ENCODE measurements at places on chromosomes 1 and 21.

DNA sequence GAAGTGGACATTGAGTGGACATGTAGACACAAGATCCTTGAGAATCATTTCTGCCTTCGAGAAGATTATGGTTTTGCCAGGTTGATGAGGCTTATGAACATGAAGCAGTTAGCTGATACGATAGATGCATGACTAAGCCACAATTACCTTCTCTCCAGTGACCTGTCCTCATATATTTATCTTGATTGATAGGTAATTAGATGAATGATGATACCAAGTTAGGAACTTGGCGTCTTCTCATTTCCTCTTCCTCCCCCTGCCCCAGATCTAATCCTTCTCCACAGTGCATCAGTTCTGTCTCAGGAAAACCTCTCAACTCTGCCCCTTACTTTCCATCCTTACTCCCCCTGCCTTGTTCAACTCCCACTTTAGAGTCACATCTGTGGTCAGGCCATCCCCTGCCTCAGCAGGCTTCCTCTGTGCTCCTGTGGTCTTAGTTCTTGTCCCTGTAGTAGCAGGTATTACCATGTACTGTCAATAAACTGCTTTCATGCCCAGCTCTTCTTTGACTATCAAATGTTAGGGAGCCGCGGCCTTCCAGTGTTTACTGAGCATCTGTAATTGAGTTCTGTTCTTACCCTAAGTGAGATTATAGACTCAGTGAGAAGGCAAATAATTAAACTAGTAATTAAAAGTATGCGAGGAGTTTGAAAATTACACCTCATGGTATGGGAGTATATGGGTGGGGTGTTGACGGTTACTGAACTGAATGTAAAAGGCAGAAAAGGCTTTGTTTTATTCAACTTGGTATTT is 5.1 kb downstream of the ST6GALNAC3 start:
- DNase-seq: no peak

GRCh38 chr1:109089242-109090015 is 1.1 kb upstream of the TMEM167B start:
- DNase-seq: peak; percentile 61

- DNase-seq: no peak
Measured at GRCh38 chr1:30685796-30686165, 37.6 kb downstream of the MATN1 start.

DNA sequence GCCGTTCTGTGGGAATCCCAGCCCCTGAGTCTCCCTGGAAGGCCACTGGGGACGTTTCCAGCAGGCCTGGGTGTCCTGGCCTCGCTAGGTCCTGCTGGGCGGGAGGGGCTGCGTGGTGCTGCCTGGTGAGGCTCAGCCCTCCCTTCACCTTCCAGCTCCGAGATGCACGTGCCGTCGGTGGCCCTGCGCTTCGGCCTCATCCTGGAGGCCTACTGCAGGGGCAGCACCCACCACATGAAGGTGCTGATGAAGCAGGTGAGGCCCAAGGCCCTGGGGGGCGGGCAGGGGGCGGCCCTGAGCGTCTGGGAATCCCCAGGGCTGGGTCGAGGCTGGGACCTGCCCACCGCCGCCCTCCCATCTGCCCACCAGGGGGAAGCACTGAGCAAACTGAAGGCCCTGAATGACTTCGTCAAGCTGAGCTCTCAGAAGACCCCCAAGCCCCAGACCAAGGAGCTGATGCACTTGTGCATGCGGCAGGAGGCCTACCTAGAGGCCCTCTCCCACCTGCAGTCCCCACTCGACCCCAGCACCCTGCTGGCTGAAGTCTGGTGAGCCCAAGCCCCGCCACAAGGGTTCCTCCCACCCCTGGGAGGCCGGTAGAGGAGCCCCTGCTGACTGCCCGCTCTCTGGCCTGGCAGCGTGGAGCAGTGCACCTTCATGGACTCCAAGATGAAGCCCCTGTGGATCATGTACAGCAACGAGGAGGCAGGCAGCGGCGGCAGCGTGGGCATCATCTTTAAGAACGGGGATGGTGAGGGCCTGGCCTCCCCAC is 70.3 kb downstream of the PIK3CD start:
- peak; percentile 61 for DNase-seq

DNA sequence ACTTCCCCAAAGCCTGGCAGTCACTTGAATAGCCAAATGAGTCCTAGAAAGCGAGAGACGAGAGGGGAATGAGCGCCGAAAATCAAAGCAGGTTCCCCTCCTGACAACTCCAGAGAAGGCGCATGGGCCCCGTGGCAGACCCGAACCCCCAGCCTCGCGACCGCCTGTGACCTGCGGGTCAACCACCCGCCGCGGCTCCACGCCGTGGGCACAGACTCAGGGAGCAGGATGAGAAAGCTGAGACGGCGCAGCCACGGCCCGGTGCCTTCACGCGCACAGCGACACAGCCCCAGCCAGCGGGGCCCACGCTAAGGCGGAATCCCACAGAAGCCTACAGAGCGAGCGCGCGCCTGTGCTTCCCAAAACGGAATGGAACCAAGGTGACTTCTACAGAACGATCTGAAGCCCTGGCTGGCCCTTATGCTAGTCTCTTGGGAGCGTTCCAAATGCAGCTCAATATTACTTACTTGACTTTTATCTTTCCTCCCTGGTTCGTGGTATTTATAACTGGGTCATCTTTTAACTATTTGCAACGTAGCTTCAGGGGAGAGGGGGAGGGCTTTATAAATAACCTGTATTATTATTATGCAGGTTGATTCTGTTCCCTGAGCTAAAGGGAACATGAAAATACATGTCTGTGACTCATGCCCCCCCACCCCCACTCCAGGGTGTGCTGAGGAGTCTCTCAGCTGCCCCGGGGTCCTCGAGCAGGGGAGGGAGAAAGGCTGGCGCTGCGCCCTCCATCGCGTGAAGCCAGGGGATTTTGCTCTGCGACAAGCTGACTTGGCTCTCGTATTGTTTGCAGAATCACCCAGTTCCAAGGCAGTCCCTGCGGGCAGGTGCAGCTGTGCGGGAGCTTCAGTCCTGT is 1.7 kb downstream of the TSPEAR start:
- no peak for DNase-seq

DNA sequence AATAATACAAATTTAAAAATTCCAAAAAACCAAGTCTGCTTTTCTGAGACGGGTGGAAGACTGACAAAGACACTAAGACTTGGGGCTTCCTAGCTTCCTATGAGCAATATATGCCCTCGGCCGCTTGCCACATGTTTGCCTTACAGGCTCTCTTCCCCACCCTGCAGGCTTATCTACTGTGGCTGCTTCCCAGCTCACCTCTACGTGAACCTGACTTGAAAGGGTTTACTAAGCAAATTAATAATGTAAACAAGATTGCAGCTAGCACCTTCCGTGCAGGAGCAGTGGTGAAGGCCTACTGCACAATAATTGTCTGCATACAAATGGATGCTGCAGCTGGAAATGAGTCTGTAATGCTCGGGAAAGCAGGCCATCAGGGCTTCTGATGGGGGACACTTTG is 152.9 kb upstream of the DAB1 start:
- DNase-seq: no peak

- no peak for DNase-seq
Measured at GRCh38 chr1:24325587-24326449, 6.7 kb downstream of the GRHL3 start.

GRCh38 chr1:177948336-177948972 is 21.4 kb downstream of the SEC16B start:
- DNase-seq: peak; percentile 44

DNA sequence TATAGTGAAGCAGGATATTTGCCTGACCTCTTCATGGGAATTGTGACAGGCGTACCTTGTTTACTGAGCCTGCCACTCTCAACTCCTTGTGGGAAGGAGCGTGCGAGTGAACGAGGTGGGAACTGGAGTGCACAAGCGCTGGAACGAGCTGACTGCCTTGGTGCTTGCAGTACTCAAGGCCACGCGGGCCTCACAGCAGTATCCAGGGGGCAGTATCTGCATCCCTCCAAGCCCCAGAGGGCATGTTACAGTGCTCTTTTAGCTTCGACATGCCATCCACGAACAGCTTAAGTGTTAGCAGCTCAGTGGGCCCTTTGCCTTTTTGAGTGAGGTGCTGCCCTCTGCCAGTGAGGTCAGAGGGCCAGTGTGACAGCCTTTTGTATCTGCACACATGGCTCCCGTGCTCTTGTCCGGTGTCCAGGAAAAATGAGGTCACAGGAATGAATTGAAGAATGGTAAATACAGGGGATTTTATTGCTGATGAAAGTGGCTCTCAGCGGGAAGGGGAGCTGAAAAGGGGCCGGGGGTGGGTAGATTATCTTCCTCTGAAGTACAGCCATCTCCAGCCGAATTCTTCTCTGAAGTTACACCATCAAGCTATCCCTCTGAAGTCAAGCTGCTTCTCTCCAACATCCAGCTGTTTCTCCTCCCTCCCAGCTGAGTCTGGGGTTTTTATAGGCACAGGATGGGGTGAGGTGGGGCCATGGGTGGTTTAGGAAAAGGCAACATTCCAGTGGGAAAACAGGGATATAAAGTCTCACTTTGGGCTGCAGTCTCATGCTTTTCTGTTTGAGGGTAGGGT is 69.3 kb downstream of the EPB41 start:
- DNase-seq: no peak

DNA sequence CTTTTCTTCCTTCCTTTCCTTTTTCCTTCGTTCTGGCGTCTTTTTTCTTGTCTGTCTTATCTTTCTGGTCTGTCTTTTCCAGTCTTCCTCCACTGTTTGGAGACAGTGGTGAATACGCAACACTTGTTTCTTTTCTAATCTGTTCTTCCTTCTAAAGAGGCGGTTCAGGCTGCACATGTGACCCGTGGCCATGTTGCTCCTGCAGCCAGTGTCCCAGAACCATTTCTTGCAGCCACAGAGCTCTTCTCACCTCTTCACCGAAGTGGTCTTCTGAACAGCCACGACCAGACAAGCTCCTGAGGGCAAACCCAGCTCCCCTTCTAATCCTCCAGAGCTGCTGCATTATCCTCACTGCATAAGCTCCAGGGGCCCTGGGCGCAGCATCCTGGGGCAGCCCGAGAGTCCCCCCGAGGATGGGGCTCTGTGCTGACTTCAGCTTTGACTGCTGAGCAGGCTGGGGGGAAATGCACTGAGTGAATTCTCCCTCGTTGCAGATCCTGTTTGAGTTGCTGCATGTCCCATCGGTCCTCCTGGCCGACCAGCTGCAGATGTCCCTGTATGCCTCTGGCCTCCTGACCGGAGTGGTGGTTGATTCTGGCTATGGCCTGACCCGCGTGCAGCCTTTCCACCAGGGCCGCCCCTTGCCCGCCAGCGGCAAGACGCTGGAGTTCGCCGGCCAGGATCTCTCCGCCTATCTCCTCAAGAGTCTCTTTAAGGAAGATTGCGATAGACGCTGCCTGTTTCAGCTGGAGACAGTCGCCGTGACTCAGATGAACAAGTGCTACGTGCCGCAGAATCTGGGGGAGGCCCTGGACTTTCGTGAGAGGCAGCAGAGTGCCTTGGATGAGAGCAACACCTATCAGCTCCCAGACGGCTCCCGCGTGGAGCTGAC is 70.4 kb downstream of the ACTL8 start:
- DNase-seq: no peak

- DNase-seq: no peak
Measured at GRCh38 chr21:45982092-45982757, 655 bp downstream of the COL6A1 start.

DNA sequence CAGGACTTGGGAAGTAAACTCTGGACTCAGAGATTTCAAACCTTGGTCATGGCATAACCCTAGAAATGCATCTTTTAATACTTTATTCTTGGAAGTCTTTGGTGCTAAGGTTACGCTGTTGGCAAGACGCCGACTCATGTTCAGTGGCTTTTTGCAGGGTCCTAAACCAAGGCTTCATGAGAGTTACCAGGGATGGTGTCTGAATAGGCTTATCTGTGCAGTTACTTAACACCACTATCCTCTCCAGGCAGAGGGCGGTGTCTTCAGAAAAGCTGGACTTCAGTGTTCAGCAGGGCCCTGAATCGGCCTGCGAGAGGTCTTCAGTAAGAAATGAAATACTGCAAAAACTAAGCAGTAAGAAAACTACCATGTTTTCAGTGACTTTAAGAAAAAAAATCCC is 58.3 kb downstream of the SIM2 start:
- no peak for DNase-seq

GRCh38 chr1:34478515-34479076 is 276.3 kb upstream of the GJB5 start:
- DNase-seq: no peak

DNA sequence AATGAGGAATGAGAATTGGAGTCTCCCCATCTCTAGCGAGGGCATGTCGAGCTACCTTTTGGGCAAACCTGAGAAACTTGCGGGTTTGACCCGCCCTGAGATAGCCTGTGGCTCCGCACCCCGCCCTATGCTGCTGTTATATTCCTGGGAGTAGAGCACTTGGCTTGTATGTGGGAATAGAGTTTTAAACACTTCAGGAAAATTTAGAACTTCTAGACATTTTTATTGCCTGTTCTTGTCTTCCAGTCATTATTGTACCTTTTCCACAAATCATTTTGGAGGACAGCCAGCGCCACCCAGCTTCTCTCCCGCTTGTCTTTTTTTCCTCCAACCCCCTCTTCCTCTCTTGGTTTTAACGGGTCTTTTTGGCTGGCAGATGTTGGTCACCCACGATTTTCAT is 738 bp downstream of the GNPAT start:
- peak; percentile 21 for DNase-seq

DNA sequence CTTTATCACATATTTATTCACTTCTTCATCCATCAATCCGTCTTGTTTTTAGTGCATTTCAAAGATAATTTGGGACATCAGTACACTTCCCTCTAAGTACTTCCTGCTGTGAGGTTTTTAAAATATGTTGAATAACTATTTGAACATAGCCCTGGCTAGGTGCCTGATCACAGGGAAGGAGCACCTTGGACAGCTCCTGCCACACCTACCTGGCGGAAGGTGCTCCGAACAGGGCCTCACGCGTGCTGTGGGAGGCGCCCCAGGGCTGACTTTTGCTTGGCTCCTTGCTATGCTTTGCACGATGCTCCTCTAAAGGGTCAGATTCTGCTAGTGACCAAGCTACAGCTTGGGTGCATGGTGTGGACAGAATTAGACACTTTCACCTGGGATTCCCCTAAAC is 4.9 kb upstream of the ATXN7L2 start:
- peak; percentile 24 for DNase-seq
